ENCODE measurements at places on chromosomes 6 and 20.
A peak's percentile ranks its signal among the peaks of the same experiment; 100 is the strongest.

GRCh38 chr6:74356391-74356790 is 660.4 kb downstream of the CD109 start:
- no peak for DNase-seq

DNA sequence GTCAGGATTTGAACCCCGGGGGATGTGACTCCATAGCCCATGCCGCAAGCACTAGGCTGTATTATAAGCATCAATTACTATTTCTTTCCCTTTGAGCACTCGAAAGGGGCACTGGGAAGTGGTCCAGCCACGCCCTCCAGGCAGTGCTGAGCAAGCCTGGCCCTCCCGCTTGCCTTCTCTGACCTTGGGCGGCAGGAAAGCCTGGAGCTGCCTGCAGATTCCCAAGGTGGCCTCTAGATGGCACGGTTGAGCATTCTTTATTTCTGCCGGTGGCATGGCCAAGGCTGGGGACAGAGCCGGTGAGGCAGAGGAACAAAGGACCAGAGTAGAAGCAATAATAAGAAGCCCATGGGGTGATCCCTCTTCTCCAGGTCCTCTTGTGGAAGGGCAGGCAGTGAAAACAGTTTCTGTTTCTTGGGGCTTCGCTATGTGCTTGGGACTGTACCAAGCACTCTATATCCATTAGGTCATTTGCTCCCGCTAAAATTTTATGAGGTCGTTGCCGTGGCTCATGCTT is 32.0 kb downstream of the ARHGAP40 start:
- peak; percentile 56 for DNase-seq

GRCh38 chr6:44837255-44837654 is 449.7 kb downstream of the CDC5L start:
- DNase-seq, result no peak

- no peak for DNase-seq
These were observed 111.4 kb upstream of the CLDN20 start for GRCh38 chr6:155152211-155153076.

- DNase-seq, result no peak
These were observed 28.4 kb upstream of the SAYSD1 start for GRCh38 chr6:39143238-39143930.

DNA sequence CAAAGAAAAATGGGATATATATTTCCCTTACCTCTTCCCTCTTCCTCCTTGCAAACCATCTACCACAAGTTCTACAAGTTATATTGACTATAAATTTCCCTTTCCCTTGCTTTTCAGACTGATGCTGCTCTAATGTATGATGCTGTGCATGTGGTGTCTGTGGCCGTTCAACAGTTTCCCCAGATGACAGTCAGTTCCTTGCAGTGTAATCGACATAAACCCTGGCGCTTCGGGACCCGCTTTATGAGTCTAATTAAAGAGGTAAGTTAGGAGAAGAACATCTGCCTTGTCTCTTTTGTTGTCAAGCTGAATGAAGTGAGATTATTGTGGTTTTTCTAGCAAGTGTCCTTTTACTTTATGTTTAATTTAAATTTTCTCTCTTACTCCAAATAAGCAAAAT is 406.0 kb downstream of the GRIK2 start:
- no peak for DNase-seq

GRCh38 chr6:167214206-167214605 is 56.4 kb upstream of the GPR31 start:
- DNase-seq, result no peak

DNA sequence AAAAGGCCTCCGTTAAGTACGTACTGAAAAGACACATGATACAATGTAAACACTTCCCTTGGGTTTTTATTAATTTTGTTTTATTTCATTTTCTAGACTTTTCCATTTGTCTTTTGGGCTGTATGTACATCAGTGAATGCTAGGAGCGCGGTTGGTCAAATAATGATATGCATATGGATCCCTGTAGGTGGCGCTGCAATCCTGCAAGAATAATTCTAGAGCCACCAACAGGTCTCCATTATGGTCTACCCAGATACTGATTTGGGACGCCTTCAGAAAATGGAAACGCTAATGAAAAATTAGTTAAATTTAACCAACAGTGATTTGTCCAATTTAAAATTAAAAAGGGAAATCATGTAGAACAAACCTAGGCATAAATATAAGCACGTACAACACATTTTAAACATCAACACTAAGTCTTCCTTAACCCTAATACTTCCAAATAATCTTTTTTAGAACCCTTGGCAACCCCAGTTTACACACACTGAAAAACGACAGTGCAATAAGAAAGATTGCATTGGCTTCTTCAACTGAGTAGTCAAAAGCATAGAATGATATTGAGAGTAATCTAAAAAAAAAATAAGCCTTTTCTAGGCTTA is 433.5 kb downstream of the RFPL4B start:
- DNase-seq, result peak; percentile 64

DNA sequence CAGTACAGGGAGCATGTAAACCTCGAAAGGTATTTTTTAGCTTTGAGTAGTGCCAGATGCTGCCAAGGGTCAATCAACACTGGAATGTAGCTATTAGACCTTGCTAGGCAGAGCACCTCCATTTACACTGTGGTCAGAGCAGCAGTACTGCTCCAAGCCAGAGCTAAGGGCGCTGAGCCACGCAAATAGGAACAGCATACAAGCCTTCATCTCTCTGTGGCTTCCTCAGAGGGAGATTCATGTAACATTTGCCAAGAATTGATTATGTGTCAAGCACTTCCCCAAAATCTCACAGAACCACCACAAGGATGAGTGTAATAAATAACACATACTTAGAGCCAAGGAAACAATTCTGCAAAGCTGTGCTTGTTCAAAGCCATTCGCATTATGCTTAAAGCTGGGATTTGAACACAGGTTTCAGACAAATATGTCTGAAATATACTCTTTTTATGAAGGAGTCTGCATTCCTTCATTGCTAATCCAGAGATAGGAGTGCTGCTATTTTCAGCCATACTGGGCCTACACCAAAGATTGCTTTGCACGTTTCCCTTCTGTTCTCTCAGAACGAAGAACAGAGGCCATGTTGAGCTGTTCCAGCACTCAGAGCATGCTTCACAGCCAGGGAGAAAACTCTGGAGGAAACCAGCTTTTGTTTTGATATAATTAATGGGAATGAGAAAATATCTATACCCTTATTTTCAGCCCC is 97.7 kb downstream of the SLC16A10 start:
- DNase-seq, result no peak

DNA sequence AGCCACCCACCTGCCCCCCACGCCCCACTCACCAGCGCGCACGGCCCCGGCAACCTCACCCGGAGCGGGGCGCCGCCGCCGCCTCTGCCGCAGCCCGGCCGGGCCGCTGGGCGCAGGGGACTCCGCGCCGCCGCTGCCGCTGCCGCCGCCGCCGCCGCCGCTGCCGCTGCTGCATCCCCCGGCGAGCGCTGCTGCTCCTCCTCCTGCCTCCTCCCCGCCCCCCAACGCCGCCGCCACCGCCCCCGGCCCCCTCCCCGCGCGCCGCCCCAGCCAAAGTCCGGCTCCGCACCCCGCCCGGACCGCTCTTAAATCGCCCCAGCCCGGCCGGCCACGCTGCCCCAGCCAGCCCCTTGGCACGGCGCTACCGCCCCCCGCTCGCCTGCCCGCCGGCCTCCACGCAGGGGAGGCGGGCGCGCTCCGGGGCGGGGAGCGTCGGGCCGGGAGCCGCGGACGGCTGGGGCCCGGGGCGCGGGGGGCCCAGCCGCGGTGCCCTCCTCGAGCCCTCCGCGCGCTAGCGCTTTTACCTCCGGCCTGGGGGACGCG is at the start of gene SULF2:
TSS of gene SULF2 (minus strand) at position 171 of the 543 bp plus-strand sequence. CDS start 28,118 bp downstream, outside the sequence.
- no peak for DNase-seq

- DNase-seq, result no peak
These were observed 204.8 kb downstream of the UST start for GRCh38 chr6:148951662-148952061.

DNA sequence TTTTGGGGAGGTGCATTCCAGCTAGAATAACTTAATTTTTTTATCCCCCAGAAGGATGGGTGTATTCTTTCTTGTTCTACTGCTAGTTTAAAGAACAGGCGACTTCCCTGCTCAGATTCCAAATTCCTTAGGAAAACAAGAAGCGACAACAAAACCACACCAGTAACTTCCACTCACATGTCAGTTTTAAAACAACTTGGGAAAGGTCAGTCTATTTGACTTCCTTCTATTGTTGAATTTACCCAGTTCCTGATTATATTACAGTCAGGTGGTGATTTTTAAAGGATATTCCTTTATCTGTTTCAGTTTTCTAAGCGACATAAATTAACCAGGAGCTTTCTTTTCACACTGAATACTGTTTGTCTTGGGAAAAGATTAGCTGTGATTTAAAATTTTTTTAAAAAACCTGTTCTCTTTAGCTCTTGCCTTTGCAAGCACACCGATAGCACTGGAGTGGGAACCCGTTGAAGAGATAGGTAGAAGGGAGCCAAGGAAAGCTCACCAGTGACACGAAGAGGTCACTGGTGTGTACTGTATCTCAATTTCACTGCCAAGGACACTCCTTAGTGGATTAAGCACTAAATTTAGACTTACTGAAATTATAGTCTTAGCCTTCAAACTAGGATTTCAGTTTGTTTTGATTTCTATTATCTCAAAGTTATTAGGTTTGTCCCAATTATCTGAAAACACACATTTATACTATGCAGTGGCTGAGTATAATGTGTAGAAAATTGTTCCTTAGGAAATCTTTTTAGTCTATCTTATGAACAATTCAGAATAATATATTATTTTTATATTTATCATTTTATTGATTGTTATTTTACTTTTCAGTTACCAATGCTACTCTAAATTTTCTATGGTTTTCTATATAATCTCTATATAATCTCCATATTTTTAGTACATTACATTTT is 22.3 kb downstream of the MARCKS start:
- no peak for DNase-seq

DNA sequence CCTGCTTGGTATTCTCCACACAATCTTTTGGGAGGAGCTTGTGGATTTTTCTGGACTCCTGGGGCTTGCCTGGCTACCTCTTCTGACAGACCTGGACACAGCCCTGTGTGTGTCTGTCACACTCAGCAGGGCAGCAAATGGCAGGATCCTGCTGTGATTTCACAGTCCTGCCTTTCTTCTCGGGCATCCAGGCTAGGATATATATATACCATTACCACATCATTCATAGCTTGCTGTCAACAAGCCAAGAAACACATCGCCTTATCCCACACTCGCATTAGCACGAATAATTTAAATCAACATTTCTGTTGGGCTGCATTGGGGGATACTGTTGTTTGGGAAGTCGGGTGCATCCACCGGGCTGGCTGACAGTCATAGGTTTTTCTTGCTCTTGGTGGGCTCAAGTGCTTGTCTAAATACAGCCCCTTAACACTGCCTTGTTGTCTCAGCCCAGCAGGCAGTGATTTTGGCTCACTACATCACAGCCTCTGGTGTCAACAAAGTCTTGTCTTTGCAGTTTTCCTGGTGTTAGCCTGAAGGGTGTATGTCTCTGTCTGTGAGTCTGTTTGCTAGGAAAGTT is 154.9 kb upstream of the FERMT1 start:
- no peak for DNase-seq

- DNase-seq, result no peak
These were observed 154.0 kb downstream of the ZDHHC14 start for GRCh38 chr6:157534977-157535339.

Measured in NT2/D1 (cell line).